Activated CD8-positive, alpha-beta memory T cell treated with anti-CD3 and anti-CD28 coated beads, Interleukin-2, amount 10 ng/mL, durations not matched to agents 7 days and 5 days (primary cell): ENCODE measurements at places on chromosomes 4 and X.
A peak's percentile ranks its signal among the peaks of the same experiment; 100 is the strongest.

DNA sequence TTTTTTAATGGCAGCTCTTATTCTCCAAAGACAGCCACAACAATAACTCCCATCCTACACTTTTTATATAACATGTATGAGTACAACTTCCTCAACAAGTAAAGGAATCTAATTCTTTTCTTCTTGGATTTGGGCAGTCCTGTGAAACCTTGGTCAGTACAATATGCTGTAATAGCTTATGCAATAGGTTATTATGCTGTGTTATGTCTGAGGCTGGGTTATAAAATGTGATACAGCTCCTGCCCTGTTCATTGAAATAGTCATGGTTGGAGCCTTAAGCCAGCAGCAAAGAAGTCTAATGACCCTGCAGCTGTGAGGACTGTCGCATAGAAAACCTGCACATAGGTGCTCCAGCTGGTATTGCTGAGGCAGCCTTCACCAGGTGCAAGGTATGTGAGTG, 215.8 kb upstream of the RASGEF1B start:
- DNase-seq: no peak

GRCh38 chr4:17155486-17155885, 257.0 kb upstream of the LDB2 start:
- no peak for DNase-seq

DNA sequence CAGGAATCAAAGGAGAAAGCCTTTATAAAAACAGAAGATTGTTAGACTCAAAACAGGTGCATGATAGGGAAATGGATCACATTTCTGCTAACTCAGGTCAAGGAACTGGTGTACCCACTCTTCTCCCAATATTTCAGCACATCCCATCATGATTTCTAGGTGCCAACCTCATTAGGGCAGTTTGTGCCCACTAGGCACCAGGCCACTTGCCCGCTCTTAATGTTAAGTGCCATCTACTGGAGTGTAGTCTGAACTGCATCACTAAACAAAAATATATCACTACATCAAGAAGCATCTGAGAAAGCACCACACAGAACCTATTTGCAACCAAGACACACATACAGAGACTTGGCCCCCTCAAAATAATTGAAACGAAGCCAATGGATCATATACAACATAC, 140.4 kb upstream of the GRID2 start:
- DNase-seq: no peak

DNA sequence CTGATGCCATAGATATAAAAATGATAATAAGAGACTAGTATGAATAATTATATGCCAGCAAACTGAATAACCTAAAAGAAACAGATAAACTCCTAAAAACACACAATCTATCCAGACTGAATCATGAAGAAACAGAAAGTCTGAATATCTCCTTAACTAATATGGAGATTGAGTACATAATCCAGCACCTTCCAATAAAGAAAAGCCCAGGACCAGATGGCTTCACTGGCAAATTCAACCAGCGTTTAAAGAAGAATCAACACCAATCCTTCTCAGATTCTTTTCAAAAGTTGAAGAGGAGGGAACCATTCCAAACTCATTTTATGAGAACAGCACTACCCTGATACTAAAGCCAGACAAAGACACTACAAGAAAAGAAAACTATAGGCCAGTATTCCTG, 26.5 kb upstream of the RNF212 start:
- no peak for DNase-seq

GRCh38 chr4:150867148-150867547, 147.9 kb downstream of the LRBA start:
- DNase-seq: no peak

DNA sequence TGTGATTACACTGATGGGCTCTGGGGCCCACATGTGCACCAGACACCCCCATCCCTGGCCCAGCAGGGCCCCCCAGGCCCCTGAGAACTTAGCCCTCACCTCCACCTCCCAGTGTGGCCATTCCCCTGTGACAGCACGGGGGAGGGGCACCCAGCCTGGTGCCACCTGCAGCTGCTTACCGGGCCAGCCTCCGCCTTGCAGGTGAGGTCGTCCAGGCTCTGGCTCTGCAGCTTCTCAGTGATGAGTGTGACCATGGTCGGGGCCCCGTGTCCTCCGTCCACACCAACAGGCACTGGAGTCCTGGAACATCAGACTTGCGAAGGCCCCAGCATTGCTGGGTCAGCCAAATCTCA, 15.6 kb downstream of the FAM53A start:
- DNase-seq: no peak

DNA sequence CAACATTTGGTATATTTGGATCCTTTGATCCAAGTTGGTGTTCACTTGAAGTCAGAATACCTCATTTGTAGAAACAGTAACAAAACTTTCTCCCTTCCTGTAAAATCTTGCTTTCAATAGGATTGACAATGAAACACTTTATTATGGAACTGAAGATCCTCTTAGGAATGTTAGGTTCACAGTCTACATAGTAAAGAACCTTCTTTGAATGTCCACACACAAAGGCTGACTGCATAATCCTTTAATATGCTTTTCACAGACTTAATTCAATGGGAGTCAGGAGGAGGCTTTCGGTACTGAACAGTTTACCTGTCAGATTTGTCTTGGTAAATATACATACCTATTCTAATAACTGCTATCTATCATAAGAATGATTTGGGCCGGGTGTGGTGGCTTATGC, 188.5 kb downstream of the SPRY1 start:
- DNase-seq: no peak

- DNase-seq: no peak
Observed at GRCh38 chr4:87524456-87524855, 4.7 kb downstream of the SPARCL1 start.

- no peak for DNase-seq
Observed at GRCh38 chrX:17028356-17028755, 81.9 kb downstream of the REPS2 start.

DNA sequence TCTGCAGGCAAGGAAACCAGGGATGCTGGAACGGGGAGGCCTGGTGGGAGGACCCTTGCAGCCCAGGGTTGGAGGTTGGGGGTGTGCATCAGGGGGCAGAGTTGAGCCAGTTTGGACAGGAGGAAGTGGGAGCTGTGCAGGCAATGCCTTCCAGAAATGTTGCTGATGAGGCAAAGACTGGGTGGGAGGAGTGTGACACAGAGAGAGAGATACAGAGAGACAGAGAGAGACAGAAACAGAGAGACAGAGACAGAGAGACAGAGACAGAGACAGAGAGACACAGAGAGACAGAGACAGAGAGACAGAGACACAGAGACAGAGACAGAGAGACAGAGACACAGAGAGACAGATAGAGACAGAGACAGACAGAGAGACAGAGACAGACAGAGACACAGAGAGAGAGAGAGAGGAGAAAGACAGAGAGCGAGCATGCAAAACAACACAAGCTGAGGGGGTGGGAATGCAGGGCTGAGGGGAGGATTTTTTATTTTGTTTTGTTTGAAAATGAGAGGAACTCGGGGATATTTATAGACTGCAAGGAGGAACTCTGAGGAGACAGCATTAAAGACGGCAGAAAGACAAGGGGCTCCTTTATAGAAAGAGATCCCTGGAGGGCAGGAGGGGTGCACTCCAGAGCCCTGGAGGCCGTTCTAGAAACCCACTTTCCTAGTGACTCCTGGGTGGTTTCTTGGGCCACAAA, 1.9 kb upstream of the HAUS3 start:
- peak; percentile 47 for DNase-seq

- no peak for DNase-seq
Observed at GRCh38 chrX:118579417-118579816, 83.8 kb downstream of the DOCK11 start.

DNA sequence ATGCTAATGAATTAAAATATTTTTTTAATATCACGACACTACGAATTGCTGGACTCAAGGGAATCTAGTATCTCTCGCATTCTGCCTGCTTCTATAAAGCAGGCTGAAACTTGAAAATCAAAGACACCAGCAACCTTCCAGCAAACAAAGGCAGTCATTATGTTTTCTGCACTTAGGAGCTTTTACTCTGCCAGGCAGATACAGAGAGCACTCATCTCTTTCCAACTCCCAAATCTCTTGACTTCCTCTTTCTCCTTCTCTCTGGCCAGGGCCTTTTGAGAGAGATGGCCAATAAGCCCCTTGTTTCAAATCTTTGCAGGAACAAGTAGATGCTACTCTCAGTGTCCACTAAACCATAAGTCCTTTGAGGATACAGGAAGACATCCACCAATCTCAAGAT, 95.2 kb upstream of the KLF3 start:
- no peak for DNase-seq

GRCh38 chr4:15754323-15754722, 23.8 kb upstream of the CD38 start:
- peak; percentile 83 for DNase-seq

- no peak for DNase-seq
Observed at GRCh38 chr4:185562531-185562930, 27.2 kb upstream of the PDLIM3 start.

DNA sequence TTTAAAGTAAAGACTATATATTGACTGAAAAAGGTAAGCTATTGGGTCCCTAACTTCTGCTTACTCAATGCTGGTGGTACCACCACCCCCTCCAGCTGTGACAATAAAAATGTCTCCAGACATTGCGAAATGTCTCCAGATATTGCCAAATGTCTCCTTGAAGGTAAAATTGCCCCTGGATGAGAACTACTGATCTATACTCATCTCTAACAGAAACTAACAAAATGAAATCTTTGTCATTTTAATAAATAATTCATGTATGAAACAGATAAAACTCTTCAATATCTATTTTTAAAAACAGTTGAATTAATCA, 20.1 kb downstream of the CLTRN start:
- no peak for DNase-seq

GRCh38 chr4:168509786-168510185, 12.9 kb downstream of the PALLD start:
- peak; percentile 69 for DNase-seq

GRCh38 chrX:63661676-63662075, 123.3 kb downstream of the ARHGEF9 start:
- no peak for DNase-seq

DNA sequence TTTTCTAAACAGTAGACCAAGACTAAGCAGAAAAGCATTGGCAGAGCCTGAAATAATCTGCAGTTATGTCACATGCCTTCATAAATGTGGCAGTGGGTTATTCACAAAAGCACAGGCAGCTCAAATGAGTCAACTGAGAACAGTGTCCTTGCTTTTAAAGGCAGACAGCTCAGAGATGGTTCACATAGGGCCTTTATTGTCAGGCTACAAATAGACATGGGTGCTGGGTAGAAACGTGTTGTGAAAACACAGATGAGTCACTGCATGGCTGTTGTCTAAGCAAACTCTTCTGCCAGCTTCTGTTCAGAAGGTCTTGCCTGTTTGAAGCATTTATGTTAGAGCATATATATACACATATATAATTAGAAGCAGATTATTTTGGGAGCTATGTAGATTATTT, 118.0 kb downstream of the SLC4A4 start:
- no peak for DNase-seq

DNA sequence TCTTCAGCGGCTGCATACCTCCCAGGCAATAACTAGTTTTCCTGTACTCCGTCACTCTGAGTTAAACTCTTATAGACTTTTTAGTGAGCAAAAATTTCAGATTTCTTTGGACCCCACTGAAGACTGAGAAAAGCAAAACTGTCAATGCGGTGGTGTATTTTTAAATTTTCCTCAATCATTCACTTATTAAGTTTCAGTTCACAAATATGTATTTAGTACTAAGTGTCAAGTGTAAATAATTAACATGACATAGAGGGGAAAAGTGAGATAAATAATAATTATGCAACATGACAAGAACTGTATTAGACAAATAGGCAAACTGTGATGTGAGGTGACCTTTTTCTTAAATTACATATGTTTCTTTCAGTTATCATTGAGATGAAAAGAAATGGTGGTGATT, 124.4 kb downstream of the NAF1 start:
- no peak for DNase-seq

- DNase-seq: no peak
Observed at GRCh38 chr4:175674219-175674618, 137.8 kb downstream of the GPM6A start.

DNA sequence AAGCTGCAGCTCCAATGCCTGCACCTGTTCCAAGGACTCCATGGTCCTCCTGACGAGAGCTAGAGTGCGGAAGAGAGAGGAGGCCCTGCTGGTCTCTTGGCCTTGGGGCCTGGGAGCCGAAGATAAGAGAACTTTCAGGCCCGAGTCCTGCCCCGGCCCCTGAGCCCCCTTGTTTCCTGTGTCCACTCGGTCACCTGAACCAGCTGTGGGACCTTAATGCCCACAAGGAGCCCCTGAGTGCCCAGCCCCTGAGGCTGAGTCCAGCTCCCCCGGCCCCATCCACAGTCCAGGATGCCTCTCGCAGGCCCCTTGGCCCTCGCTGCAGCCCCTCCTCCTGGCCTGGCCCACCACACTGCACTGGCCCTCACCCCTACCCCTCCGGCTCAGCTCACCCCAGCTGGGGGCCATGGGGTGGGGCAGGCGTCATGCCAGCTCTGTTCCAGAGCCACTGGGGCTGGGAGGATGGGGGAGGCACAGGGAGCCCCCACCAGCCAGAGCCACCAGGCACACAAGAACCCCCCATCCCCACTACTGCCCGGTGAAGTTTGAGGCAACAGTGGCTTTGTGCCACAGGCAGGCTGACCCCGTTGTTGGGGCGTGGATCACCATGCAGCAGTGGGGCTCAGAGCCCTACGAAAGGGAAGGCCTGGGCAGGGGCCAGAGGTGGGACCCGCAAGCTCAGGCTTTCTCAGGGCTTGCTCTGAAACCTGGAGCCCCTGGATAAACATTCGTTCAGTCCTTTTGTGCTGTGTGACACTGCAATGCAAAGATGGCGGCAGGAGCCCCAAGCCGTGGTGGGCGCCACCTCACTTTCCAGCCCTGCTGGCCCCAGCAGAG, 14.1 kb downstream of the NAT8L start:
- no peak for DNase-seq

GRCh38 chr4:17535242-17535641, 20.3 kb downstream of the CLRN2 start:
- DNase-seq: no peak

- no peak for DNase-seq
Observed at GRCh38 chr4:78566834-78567499, 15.4 kb downstream of the ANXA3 start.
